Epithelial cell of esophagus (primary cell): ENCODE measurements at places on chromosomes 2 and 18.
A peak's percentile ranks its signal among the peaks of the same experiment; 100 is the strongest.

DNA sequence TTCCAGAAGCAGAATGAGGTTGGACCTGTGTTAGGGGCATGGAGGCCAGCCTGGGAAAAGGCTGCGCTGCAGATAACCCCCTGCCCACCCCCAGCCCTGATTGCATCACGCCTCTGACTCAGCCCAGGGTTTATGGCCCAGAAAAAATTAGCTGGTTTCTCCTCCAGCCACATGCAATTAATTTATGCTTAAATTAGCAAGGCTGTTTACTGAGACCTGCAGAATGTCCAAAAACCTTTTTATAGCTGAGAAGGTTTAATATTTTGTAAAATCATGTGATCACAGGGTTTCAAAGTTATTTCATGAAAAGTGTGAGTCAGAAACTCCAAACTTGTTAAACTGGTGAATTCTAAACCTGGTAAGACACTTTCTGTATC, 123.1 kb upstream of the HDAC4 start:
- DNase-seq, result no peak

- no peak for DNase-seq
Observed at GRCh38 chr2:36528766-36529392, 69.1 kb downstream of the FEZ2 start.

GRCh38 chr2:151361674-151362370, 4.4 kb downstream of the TNFAIP6 start:
- no peak for DNase-seq

DNA sequence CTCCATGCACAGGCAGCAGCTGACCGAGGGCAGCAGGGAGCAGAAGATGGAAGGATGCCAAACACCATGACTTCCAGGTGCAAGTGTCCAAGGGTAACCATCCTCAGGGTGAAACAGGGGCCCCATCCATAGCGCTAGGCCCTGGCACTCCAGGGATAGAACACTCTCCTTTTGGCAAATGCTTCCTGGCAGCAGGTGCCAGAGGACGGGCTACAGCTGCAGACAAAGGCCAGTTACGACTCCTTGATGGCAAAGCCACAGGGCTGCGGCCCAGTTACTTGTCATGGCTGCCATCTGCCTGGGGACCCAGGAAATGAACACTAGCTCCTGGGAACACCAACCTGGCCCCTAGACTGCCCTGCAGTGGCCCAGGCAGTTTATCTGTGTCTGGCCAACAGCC, 178.8 kb downstream of the TMEM163 start:
- DNase-seq, result no peak

GRCh38 chr2:33108483-33109443, 162.0 kb downstream of the LTBP1 start:
- DNase-seq, result peak; percentile 73

GRCh38 chr2:214830794-214831346, 21.4 kb upstream of the BARD1 start:
- DNase-seq, result peak; percentile 59

GRCh38 chr2:57597940-57598339, 448.7 kb upstream of the VRK2 start:
- DNase-seq, result no peak

- DNase-seq, result no peak
Observed at GRCh38 chr18:8348051-8348720, 261.1 kb upstream of the RAB12 start.

DNA sequence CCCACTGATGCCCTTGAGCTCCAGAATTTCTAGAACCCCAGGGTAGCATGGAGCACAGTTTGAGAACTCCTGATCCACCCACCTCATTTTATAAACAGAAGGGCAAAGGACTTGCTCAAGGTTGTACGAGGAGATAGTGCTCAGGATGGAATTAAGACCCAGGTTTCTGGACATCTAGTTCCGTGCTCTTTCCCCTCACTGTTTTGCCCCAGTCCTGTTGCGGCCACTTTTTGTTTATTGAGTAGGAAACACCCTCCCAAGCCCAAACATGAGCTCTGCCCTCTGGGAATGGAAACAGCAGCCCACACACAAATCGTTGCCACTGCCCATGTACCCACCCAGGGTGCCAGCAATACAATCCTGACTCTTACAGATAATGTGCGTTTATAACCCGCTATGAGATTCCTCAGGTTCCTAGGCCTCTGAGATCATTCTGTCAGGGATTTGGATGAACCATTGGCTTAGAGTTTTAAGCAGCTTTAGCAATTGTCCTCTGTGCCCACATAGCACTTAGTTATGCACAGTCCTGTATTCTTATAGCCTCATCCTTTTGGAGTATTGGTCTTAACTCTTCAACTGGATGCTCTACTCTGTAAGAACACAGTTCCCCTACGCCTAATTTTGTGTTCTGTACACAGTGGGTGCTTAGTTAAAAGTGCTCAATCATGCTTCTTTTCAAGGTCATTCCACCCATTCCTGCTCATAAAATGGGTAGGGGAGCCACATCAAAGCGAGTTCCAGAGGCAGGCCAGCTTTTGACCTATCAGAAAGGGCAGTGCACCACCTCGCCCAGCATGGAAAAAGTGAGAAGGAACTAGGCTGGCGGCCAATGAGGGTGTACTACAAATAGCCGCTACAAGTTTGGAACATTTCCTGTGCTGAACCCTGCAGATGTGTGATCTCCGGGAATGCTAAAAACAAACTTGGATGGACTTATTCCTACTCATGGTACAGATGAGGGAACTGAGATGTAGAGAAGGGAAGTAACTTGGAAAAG, 60.3 kb upstream of the IGFBP2 start:
- DNase-seq, result no peak

- no peak for DNase-seq
Observed at GRCh38 chr2:23383100-23383499, 1.9 kb upstream of the KLHL29 start.

GRCh38 chr18:45161850-45162249, 453.4 kb upstream of the SLC14A2 start:
- no peak for DNase-seq

DNA sequence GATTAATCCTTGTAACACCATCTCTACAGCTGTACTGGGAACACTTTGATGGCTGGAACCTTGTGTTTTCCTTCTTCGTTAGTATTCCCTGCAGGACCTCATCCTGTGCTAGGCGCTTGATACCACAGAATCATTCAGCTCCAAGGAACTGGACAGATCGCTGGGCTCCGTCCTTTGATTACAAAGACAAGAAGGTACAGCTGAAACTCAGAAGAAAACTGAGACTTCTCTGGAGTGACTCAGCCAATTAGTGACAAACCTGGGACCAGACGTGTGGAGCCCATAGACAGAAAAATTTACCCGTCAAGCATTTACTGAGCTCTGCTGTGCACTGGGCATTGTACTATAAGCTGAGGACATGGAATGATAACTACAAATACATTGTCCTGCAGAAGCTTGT, 67.3 kb downstream of the NCKAP5 start:
- DNase-seq, result no peak

- no peak for DNase-seq
Observed at GRCh38 chr2:230875347-230876315, 10.9 kb downstream of the ITM2C start.

DNA sequence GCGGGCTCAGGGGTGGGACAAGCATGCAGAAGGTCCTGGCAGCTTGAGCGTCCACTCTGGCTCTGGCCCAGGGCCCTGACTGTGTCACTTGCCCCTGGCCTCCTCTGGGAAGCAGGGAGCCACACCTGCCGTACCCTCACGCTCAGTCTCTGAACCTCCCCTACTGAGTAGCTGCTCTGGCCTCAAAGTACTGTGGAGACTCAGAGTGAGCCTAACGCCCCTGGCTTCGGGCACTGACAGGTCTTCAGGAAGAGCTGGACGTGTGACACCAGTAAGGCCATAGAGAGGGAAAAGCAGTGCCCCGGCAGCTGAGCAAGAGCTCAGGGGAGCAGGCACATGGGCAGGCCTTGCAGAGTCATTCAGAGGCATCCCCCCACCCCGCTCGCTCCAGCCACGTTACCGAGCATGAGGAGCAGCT, 73.3 kb downstream of the SFXN5 start:
- DNase-seq, result no peak

GRCh38 chr18:54671291-54671881, 80.3 kb downstream of the DYNAP start:
- DNase-seq, result peak; percentile 56

- DNase-seq, result no peak
Observed at GRCh38 chr2:134728163-134728562, 9.4 kb upstream of the TMEM163 start.

DNA sequence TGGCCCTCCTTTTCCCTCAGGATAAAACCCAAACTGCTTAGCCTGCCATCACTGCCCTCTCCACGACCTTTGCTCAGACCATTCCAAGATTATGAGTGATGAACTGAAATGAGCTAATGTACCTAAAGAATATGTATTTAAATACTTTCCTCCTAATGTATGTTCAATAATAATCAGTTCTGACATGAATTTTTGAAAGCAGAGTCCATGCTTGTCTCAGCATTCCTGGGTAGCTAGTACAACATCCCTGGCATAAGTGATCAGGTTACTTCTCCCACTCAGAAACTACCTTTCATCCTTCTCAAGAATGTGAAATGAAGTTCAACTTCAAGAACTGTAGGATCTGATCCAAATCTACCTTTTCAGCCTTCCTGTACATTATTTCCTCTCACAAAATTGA, 103.6 kb downstream of the UNC80 start:
- peak; percentile 74 for DNase-seq

DNA sequence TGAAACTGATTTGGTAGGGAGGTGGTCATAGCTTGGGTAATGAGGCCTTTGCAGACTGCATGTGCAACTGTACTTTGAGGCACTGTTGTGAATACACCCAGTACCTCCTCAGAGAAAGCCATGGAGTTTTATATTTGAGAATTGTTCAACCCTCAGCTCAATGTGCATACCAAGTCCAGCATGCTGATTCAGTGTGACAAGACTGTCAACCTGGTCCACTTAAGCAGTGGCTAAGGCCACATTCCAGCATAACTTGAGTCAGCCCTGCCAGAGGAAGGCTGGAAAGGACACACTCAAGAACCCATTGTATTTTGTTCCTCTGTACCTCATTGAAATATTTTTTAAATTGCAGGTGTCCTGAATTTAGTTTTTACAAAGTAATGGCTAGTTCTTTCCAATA, 121.8 kb upstream of the HNMT start:
- DNase-seq, result no peak

DNA sequence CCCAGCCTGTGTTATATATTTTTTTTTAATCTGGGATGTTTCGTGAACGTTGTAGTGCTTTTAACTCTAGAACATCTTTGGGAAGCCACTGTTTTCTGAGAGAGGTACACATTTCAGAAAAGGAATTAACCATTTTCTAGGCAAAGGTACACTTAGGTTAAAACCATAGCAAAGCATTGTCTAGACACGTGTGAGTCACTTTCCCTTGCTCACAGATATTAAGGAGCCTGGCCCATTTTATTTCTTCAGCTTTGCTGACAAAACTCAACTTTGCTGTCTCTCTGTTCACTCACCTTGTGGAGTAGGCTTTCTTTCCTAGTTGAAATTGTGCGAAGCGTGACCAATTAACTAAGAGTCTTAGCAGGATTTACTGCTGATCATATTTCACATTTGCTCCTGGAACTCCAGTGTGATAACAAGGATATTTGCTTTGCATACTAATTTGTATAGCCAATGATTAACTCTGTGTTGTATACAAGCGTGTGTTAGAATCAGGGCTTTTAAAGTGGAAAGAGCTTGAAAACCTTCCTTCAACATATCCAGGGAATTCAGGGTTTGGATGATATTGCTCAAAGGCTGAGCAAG, 215.0 kb upstream of the AGAP1 start:
- DNase-seq, result peak; percentile 30

GRCh38 chr2:101341901-101342624, 33.6 kb upstream of the RNF149 start:
- peak; percentile 73 for DNase-seq

GRCh38 chr2:11583840-11584524, 50.1 kb downstream of the GREB1 start:
- DNase-seq, result peak; percentile 84

DNA sequence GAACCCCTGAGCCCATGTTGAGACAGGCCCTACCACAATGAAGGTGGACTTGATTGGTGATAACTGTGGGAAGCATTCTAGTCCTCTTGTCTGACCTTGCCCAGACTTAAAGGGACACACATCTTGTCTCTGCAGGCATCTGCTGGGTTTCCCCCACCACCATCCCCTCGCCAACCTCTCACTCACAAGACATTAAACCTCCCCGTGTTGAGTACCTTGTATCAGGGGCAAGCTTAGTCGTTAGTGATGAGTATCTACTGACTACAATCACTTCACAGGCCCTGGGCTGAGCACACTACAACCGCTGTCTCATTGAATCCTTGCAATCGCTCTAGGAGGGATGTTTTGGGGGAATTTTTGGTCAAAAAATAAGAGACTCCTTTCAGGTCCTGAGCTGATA, 86.0 kb downstream of the ICOS start:
- no peak for DNase-seq

- no peak for DNase-seq
Observed at GRCh38 chr2:241859436-241860183, 916 bp upstream of the PDCD1 start.

DNA sequence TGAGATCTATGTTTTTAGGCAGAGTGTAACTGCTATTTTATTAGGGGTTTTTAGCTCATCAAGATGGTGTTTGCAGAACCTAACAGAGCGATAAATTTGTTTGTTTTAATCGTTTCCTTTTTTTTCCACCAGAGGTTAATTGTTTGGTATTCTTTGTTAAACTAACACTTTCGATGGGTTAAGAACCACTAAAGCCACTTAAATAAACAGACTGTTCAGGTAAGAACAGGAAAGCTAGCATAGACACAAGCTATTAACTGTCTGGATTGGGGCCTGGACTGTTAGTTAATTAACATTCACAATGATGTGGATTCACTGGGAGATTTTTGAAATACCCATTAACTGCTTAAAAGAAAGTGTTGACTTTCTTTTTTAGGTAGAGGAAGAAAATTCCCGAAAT, 209.0 kb upstream of the COPS8 start:
- DNase-seq, result no peak

- no peak for DNase-seq
Observed at GRCh38 chr2:66448136-66448991, 13.4 kb downstream of the MEIS1 start.

DNA sequence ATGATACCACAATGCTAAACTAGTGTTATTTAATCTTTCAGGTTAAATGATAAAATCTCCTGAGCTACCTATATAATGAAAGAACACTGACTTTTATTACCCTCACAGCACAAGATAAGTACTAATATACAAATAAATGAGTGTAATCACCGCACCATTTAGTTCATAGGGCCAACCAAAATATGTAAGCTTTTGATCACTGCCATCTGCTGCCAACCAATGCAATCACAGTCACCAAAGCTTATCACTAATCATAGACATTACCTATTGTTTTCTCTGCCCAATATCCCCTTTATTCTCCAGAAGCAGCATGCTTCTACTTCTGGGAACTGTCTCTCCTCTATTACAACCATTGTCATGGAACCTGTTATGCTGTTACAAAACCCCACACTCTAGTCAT, 151.6 kb upstream of the LRATD1 start:
- DNase-seq, result no peak

DNA sequence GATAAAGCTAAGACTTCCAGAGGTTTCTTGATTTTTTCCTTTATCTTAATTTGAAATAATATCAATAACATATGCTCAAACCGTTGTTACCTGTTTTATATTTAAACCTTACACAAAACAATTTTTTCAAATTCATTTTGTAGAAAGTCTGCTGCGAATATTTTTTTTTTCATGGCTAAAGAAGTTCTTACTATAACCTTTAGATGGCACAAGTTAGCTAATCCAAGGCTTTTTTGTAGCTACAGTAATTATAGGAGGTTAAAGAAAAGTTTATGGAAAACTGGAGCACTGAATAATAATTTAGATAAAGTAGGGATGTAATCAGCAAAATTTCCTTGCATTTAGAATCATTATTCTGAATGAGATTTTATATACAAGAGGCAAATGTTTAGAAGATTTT, 78.0 kb upstream of the PNPT1 start:
- DNase-seq, result peak; percentile 55

- peak; percentile 94 for DNase-seq
Observed at GRCh38 chr2:159249990-159250715, 36.4 kb downstream of the WDSUB1 start.
